ENCODE measurements at places on chromosomes 13 and 19.

DNA sequence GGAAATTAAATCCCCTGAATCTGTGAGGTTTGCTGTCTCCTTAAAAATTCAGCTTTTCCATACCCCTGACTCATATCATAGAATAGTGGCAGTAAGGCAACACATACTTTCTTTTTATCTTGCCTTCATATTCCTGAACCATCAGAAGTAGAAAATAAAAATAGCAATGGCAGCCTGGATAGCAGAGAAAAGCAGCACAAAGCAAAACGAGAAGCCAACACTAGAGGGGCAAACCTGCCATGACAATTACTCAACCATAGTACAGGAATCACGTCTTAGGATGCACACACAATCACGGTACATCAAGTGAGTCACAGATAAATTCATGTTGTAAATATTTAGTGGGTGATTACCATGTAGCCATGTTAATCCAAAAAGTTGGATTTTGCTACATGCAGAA lies 343.0 kb downstream of the ITGBL1 start:
- no peak for DNase-seq

- no peak for DNase-seq
Measured at GRCh38 chr13:32616883-32617511, 30.7 kb downstream of the PDS5B start.

GRCh38 chr13:64083396-64083795 lies 2667.7 kb upstream of the PCDH20 start:
- no peak for DNase-seq

DNA sequence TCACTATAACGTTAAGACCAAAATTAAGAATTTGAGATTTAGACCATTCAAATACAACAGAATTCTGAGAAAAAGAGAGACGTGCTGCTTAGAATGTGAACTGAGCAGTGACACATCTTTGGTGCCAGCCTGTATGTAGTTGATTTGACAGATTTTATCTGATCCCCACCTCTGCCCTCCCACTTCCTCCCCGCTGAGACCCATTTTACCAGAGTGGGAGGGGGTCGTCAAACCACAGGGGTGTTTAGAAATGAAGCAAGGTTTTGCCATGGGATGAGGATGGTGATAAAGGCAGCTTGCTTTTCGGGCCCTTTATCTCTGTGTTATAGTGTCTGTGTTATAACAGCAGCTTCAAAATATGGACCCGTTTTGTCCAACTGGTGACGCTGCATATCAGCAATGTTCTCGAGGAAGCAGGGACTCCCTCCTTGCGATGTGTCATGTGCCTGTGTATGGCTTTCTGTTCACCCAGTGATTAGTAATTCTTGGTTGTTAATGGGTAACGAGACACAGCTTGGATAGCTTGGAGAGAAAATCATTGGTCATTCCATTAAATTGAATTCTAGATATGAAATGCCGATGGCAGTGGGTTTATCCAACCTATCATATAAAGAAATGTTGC lies 125.0 kb downstream of the HS6ST3 start:
- DNase-seq: no peak

DNA sequence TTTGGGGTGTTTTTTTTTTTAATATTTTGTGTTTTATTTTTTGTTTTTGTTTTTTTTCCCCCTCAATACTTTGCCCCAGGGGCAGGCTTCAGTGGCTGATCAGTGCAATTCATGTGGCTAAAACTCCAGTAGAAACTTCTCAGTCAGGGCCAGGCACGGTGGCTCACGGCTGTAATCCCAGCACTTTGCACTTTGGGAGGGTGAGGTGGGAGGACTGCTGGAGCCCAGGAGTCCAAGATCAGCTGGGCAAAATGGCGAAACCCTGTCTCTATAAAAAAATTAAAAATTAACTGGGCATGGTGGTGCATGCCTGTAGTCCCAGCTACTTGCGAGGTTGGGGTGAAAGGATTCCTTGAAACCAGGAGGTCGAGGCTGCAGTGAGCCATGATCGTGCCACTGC lies 17.4 kb upstream of the ATP8A2 start:
- no peak for DNase-seq

DNA sequence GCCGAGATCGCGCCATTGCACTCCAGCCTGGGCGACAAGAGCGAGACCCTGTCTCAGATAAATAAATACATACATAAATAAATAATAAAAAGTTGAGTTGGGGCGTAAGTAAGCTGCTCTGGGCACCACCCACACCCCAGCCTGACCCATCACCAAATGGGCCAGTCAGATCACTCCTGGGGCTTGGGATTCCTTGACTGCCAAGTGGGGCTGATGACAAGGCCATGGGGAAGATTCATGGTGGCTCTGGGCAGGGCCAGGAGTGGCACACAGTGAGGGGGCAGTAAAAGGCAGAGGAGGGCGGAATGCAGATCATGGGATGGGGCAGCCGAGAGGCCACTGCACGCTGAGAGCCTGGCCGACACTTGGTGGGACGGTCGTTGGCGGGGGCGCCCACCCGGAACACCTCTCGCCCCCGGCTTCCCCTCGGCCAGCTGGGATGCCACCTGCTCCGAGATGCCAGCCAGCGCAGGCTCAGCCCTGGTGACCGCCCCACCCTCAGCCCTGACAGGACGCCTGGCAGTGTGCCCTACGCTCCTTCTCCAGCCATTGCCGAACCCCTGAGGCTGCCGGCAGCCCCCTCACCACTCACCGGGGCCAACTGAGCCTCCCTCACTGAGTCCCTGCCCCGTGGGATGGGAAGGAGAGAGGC lies 10.9 kb downstream of the ZNF653 start:
- DNase-seq: no peak

DNA sequence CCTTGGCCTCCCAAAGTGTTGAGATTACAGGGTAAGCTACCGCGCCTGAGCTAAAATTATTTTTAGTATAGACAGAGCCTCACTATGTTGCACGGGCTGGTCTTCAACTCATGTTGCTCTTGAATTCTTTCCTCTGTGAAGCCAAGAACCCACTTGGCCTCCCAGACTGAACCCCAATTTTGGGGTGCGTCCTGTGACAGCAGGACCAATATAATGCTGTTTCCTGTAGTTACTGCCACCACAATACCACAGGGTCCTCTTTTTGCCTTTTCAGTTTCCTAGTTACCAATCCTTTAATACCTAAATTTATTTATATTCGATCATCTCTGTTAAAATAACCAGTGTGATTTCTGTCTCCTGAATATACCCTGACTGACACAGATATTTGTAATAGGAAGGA lies 32.9 kb downstream of the TSKS start:
- DNase-seq: no peak

DNA sequence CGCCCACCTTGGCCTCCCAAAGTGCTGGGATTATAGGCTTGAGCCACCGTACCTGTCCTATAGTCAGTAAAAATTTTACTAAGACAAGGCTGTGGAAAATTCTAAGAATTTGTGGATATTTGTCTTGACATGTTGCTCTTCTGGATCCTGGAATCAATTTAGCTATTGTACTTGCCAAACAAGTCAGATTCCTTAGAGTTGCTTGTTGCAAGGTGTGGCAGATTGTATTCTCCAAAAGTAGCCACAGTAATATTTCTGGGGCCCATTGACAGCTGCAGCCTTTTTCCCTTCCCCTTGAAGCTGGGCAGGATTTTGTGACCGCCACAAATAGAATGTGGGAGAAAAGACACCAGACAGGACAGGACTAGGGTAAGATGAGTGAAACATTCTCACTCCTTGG lies 98.8 kb upstream of the TMTC4 start:
- no peak for DNase-seq

GRCh38 chr13:81664872-81665271 lies 1323.9 kb upstream of the SPRY2 start:
- DNase-seq: no peak
